Stimulated activated CD4-positive, alpha-beta T cell treated with anti-CD3 and anti-CD28 coated beads, TNF-alpha, amount 100 ng/mL, for 24 hours (primary cell): ENCODE measurements at places on chromosomes 3 and 15.

DNA sequence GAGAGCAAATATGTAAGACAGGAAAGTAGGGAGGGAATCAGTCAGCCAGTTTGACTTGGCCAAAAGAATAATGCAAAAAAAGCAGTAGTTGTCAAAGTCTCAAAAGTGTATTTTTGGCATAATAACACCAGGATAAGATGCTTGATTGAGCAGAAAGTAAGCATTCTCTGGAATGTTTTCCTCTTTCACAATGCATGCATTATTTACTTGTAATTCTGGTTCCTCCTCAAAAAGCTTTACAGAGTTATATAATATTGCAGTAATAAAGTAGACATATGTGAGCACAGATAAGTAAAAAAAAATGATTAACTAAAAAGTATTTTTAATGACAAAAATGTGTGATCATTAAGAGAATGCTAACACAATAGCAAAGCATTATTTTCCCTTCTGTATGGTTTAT is 285.9 kb upstream of the BCHE start:
- DNase-seq: no peak

DNA sequence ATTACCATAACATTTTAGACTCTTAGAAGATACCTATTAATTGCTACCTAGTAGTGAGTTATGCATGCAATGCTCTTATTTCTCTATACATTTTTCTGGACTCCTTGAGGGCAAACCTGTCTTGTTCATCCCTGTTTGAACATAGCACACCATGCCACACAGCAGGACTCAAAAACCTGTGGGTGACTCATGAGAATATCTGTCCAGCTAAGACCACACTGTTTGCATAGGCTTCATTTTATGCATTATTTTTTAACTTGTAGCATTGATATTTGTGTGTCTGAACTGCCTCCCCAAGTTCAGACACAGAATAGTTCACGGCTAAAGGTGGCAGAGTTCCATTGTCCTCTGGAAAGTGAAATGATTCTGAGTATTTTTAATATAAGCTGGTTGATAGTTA is 1.8 kb downstream of the LMCD1 start:
- no peak for DNase-seq

- DNase-seq: no peak
Measured at GRCh38 chr3:36172699-36173098, 207.6 kb upstream of the STAC start.

- DNase-seq: no peak
Measured at GRCh38 chr3:190721330-190721729, 141.2 kb downstream of the GMNC start.

DNA sequence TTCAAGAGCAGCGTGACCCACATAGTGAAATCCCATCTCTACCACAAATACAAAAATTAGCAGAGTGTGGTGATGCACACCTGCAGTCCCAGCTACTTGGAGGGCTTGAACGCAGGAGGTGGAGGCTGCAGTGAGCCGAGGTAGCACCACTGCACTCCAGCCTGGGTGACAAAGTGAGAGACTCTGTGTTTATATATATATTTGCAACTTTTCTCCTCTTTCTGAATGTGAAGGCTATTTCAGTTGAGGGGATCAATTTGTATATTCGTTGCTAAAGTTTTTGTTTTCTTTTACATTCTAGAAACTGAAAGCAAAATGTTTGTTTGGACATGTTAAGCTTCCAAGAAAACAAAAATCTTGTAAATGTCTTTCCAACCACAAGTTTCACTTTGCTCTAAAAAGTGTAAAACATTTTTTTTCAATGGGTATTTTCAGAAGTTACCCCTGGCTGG is 29.8 kb upstream of the FAM98B start:
- no peak for DNase-seq

- no peak for DNase-seq
Measured at GRCh38 chr3:130644628-130645253, 101.9 kb downstream of the PIK3R4 start.

DNA sequence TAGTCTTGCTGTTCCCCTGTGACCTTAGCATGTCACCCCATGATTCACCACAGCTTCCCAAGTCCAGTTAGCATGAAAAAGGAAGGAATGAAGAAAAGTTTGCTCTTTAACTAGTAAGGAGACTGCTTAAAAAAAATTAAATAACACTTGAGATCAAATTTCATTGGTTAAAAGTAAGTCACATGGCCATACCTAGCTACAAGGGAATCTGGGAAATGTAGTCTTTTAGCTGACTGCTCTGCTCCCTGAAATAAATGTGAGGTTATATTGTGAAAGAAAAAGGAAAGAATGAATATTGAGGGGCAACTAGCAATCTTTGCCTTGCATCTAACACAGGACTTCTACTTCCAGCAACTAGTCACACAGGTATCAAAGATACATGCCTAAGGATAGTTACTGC is 84.7 kb upstream of the LRRN1 start:
- no peak for DNase-seq

GRCh38 chr15:76181705-76182107 is 121.9 kb downstream of the TMEM266 start:
- peak; percentile 21 for DNase-seq

- no peak for DNase-seq
Measured at GRCh38 chr15:23467110-23467600, 20.1 kb upstream of the GOLGA6L2 start.

- no peak for DNase-seq
Measured at GRCh38 chr3:2133146-2133545, 34.5 kb downstream of the CNTN4 start.

GRCh38 chr15:29668120-29668602 is 154.1 kb downstream of the TJP1 start:
- DNase-seq: no peak

DNA sequence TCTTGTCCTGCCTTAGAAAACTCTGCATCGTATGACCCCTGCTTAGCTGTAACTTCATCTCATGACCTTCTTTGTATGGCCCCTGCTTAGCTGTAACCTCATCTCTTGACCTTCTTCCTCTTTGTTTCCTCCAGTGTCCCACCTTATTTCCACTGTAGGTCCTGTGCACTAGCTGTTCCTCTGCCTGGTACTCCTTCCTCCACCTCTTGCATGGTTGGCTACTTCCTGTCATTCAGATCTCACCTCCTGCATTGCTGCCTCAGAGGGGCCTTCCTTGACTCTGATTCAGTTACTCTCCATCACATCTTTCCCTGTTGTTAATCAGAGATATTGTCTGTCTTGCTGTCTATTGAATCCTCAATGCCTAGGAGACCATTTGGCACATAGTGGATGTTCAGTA is 63.2 kb downstream of the PDE8A start:
- DNase-seq: no peak

DNA sequence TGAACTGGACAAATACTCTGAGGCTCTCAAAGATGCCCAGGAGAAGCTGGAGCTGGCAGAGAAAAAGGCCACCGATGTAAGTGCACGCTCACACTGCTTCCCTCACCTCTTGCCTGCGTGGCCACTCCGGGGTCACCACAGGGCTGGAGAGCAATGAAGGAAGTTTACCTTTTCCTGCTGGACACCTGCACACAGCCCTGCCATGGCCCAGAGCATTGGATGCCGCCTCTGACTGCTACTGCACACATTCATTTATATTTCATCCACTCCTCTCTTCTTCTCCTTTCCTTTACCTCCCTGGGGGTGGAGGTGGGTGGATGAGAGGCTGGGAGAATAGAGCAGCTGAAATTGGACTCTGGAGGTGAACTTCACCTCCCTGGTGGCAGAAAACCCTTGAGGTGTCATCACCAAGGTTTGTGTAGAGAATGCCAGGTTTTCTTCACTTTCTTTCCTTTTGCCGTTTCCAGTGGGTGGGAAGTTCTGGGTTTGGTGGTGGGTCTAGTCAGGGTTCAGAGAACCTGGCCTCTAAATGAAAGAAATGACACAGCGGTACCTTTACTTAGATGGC is 1.6 kb downstream of the TPM1 start:
- DNase-seq: no peak

- DNase-seq: no peak
Measured at GRCh38 chr3:13003608-13004007, 69.6 kb downstream of the IQSEC1 start.

GRCh38 chr3:141412936-141413354 is 44.6 kb downstream of the ZBTB38 start:
- no peak for DNase-seq

DNA sequence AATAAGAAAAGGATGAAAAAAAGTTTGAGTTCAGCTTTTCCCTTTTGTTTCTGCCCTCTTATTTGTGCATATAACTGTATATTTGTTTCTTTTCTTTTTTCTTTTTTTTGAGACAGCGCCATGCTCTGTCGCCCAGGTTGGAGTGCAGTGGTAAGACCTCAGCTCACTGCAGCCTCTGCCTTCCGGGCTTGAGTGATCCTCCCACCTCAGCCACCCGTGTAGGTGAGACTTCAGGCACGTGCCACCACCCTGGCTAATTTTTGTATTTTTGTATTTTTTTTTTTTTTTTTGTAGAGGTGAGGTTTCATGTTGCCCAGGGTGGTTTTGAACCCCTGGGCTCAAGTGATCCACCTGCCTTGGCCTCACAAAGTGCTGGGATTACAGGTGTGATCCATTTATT is 31.4 kb downstream of the RNF111 start:
- no peak for DNase-seq

DNA sequence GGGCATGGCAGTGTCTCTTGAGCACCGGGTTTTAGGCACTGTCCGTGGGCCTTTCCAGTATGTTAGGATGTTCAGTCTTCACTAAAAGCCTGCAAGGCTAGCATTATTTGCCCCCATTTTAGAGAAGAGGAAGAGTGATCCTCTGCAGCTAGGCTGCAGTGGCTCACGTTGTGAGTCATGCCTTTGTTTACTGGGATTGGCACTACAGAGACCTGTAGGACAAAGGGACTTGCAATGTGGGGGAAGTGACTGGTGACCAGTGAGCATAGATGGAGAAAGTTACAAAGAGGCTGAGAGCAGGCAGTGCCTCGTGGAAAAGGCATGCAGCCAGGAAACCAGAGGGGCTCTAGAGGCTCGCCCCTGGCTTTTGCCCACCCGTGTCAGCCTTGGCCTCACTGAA is 26.8 kb upstream of the CPNE9 start:
- no peak for DNase-seq

DNA sequence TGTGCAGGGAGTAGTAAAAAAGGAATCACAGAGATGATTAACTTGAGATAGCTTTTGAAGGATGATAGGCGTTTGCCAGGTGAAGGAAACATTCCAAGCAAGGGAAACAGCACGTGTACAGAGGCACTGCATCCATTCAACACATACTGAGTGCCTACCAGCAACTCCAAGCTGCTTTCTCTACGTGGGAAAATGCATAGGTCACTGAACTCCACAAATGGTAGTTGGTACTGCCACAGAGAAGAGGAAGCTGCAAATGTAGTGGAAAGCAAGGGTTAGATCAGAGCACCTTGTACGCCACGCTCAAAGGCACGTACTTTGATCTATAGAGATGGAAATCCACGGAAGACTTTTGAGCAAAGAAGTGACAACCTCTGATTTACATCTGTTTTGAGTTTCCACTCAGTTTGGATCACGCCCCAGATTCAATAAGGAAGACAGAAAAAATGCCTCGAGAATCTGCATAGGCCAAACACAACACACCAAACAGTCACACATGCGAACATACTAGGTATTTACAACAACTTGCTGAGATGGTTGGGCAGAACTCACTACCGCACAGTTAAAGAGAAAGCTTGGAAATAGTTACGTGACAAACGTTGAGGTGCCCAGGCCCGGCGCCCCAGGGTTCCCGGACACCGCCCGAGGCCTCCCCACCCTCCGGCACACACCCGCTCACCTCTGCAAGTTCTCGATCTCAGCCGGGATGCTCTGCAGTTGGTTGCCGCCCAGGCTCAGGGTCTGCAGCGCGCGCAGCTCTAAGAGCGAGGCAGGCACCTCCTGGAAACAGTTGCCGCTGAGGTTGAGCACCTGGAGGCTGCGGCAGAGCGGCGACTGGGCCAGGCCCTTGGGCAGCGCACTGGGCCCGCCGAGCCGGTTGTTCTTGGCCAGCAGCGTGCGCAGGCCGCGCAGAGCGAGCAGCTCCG is 826 bp downstream of the LRRC58 start:
- no peak for DNase-seq

- no peak for DNase-seq
Measured at GRCh38 chr15:60648928-60649679, 170.2 kb upstream of the ICE2 start.

DNA sequence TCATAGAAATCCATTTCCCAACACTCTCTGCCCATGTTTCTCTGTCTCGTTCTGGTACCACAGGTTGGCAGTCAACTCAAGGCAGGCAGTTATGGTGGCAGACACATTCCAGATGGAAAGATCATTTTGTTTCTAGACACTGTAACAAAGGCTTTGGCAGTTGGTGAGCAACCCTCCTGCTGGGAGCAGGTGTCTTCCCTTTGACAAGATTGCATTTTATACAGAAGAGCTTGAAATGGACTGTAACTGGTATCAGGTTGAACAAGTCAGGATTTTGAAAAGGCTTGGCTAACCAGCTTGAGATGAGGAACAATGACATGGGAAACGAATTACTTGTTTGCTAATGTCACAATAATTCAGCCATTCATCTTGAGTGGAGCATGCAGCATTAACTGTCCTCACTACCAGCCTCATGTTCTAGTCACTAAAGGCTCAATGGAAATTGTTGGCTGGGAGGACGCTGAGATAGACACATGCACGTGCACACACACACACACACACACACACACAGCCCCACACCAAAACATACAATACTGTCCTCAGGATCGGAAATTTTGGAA is 170.0 kb downstream of the SEMA6D start:
- no peak for DNase-seq

GRCh38 chr15:59166601-59167265 is 39.9 kb upstream of the LDHAL6B start:
- no peak for DNase-seq

GRCh38 chr3:169179722-169180121 is 483.8 kb downstream of the MECOM start:
- no peak for DNase-seq

DNA sequence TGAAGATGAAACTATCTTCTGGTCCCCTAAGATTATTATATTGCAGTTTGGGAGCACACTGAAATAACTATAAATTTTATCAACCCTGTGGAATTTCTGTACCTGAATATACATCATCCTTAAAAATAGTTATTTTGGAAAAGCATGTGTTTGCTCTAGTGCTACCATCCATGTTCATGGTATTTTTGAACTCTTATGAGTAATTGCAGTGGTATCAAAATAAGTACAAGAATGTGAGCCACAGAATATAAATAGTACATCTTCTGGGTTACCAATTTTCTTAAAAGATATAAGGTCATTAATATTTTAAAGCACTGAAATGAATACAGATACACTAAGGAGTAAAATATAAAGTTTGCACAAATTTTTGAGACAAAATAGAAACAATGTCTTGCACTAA is 206.5 kb downstream of the CBLB start:
- no peak for DNase-seq

DNA sequence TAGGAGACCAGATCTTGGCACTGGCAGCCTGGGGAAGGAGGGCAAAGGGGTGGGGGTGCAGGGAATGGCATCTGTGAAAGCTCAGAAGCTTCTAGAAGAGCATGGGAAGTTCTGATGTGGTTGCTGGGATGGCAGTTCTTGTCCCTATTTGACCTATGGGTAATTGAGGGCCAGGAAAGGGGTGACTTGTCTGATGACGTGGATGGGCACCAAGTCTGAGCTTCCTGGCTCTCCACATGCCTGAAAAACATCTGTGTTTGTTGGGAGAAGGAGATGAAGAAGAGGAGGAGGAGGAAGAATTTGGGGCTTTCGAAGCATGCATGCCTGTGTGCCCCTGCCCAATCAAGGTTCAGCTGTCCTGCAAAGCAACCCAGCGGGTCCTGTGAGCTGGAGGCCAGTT is 158.8 kb downstream of the SMAD6 start:
- DNase-seq: no peak
